ENCODE measurements at places on chromosomes 3 and 15.

DNA sequence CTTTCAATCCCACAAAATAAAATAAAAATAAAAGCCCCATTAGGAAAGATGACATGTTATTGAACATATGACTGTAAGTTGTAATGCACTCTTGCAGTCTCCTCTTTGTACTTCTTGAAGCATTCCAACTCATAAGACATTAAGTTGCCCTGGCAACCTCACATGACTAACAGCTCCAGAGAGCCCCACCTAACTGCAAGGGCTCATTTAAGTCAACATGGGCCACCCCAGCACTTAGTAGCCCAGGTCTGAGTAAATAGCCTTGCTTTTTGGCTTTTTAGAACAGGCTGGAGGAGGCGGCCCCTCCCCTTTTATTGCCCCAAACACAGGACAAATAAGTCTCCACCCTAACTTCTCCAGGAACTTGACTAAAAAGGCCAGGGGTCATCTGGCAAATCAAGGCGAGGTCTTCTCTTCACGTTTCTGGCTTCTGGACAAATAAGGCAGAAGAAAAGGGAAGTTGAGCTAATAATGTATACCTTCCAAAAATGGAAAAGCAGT is 135.1 kb downstream of the TMCO5A start:
- DNase-seq = no peak

GRCh38 chr3:13047296-13048165 is 25.7 kb downstream of the IQSEC1 start:
- DNase-seq = no peak

GRCh38 chr3:29697989-29698388 is 417.1 kb downstream of the RBMS3 start:
- no peak for DNase-seq

- no peak for DNase-seq
Observed at GRCh38 chr3:32435911-32436815, 44.5 kb downstream of the CMTM7 start.

- no peak for DNase-seq
Observed at GRCh38 chr15:52567871-52568600, 794 bp downstream of the ARPP19 start.

DNA sequence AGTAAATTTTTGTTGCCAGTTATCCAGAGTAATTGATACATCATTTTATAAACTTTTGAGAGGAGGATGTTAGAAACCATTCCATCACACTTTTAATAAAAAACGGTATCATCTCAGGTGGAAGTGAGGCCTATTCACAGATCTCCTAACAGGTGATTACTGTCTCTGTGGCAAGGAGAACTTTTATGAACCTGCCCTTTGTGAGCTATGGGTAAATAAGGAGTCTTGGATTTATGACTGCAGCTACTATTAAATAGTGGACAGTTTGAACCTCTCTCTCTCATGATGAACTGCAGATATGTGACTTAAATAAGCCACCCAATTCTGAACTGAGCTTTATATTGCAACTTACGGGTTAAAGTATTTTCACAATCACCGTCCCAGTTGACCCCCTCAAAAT is 45.7 kb downstream of the ZFAND6 start:
- DNase-seq = no peak

GRCh38 chr3:67215690-67216089 is 217.6 kb downstream of the KBTBD8 start:
- DNase-seq = no peak

DNA sequence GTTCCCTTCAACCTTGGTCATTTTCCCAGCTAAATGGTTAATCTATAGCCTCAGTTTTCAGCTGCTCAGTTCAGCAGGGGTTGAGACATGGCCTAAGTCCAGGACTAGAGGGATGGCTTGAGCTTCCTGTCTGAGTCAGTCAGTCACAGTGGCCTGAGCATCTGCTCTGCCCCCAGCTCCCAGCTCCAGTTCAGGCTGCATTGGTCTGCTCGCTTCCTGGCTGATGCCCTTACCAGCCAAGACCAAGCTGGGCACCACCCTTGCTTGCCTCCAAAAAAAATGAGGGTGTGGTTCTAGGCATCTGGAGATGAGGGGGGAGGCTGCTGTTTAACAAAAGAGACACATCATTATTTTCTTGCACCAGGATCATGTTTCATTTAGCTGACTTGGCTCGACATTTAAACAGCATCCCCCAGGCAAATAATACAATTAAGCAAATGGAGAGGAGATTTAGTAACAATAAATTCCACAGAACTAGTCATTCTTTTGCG is 70.7 kb downstream of the WNT5A start:
- no peak for DNase-seq

Data from NCI-H1694 treated with DMSO at 0.1 percent for 48 hours (cell line).